ENCODE measurements at places on chromosomes 1 and 21.

GRCh38 chr1:180188091-180188506 is 33.4 kb downstream of the QSOX1 start:
- no peak for DNase-seq

GRCh38 chr21:37060296-37060695 is 12.6 kb downstream of the PIGP start:
- DNase-seq: no peak

DNA sequence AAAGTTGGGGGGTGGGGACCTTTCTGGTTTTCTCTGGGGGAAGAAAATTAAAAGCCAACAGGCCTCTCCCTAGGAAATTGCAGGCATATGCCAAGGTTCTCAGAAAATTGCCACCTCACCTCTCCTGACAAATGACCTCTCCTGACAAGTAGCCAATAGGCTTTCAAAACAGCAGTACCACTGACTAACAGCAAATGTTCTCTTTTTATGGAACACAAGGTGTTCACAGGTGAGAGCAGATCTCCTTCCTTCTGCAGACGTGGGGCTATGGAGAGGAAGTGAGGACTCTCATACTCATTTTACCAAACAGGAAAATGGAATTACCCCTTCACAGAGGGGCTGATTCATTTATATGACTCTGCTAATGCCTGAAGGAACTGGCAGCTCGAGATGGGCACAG is 32.7 kb upstream of the SUCO start:
- DNase-seq: no peak

DNA sequence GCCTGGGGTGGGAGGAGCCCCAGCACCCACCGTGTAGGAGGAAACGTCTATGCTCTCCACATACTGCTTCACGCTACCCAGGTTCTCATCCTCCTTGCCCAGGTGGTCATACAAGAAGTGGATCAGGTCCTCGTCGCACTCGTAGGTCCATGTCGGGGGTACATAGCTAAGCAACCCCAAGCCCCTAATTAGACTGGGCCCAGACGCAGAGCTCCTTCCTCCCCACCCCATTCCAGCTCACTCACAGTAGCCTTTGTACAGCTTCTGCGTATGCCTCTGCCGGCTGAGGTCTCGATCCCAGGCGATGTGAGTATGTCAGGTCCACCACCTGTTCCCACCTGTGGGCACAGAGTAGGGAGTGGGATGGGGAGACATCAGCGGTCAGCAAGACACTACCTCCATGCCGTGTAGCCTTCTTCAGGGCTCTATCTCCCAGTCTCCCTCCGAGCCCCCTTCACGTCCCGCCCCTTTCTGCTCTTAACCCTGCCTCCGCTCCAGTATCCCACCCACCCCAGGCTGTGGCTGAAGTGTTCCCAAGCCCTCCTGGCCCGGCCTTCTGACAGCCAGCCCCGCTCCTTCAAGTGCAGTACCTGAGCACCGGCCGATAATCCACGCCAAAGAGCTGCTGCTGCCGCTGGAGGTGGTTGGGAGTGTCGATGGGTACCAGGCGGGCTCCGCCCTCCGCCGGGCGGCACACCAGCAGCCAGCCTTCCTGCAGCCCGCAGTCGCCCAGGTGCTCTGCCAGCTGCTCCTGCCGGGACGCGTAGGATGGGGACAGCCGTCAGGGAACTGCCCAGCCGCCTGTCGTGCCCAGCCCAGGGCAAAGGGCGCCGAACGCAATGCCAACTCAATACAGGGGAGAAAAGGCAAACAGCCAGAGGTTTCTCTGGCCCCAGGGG is 919 bp downstream of the HECTD3 start:
- peak; percentile 43 for DNase-seq

GRCh38 chr1:154547105-154547732 is 11.2 kb downstream of the UBE2Q1 start:
- no peak for DNase-seq

DNA sequence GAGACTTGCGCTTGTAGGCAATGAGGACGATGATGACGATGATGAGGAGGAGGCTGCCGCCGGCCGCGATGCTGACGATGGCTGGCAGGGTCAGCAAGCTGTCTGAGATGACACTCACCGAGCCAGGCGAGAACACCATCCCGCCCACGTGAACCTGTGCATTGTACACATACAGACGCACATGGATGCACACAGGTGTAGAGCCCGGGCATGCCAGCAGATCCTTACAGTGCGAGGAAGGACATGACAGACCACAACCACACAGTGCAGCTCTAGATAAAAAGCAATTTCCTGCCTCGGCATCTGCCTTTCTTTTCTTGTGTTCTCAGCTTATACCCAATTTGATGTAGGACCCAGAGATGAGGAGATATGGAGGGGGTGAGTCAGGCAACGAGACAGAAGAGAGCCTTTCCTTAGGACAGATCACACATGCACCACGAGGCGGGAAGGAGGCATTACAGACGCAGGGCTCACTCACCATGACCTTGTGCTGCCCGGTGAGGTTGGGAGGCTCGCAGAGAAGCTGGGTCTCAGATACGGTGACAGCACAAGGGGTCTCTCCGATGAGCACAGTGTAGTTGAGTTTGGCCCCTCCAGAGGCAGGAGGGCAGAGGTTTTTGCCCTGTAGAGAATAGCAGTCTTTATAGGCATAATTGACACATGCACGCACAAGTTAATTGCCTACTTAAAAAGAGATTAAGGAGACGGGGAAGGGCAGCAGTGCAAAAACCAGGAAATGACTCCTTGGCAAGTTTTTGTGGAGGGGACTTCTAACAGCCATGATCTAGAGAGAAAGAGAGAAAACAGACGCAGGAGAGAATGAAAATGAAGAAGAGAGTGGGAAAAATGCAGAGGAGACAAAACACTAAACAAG is 133.9 kb upstream of the CD34 start:
- DNase-seq: no peak

GRCh38 chr21:45264912-45265515 is 22.7 kb downstream of the POFUT2 start:
- no peak for DNase-seq

GRCh38 chr1:99886841-99887240 is 36.7 kb downstream of the AGL start:
- DNase-seq: no peak

DNA sequence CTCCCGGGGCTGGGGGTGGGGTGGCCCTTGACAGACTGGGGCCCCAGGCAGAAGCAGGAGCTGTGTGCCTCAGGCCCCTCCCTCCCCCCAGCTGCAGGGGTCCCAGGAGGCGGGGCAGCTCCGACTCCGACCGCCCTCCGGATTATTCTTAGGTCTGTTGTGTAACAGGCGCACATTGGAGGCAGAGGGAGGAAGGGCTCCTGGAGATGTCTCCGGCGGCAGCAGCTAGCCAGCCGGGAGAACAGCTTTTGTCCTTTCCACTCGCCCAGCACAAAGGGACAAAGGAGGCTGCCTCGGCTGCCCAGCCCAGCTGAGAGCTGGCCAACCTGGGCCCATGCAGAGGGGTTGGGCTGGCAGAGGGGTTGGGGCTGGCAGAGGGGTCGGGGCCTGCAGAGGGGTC is 29.7 kb upstream of the PLCH2 start:
- DNase-seq: no peak

GRCh38 chr1:197951089-197951488 is 33.9 kb downstream of the LHX9 start:
- DNase-seq: no peak

DNA sequence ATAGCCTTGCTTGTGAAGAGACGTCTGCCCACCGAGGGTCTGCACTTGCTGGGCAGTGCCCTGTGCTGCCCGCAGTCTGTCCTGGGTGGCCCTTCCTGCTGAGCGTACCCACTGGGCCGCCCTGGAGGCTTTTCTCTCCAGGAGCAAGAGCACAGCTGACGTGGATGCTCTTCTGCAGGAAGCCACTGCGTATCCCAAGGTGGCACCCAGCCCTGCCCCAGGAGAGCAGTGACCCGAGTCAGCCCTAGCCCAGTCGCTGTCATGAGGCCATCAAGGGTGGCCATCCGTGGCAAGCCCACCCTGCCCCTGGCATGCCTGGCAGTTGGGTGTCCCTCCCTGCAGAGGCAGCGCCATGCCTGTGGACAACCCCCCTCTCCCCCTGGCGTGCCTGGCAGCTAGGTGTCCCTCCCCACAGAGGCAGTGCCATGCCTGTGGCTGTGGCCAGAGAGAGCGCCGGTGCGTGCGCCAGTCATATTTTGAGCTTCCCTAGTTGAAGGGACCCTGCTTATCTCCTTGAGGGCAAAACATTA is 51.3 kb upstream of the COL6A1 start:
- no peak for DNase-seq

DNA sequence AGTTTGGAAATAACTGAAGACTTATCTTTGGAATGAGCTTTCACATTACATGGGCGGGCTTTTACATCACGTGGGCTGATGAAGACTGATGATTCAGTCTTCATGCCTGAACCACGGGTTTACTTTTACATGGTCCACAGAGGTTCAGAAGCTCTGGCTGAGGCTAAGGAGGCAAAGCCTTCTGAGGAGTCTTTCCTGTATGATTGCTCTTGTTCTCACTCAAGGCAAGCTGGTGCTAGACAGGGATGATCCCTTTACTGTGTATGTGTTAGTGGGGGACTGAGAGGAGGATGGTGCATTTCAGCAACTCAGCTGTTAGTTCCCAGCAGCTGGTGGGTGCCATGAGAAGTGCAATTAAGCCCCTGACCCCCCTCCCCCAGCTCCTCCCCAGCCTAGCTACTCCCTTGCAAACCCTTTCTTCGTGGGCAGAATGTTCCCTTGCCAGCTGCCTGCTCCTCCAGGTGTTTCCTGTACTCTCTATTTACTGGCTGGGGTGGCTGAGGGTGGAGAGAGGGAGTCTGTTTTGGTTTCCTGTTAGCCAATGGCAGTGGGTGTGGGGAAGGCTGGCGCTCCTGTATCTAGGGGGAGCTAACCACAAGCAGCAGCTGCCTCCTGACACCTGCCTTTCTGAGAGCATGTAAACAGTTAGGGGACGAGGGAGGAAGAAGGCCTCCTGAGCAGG is 15.4 kb downstream of the BTG2 start:
- DNase-seq: peak; percentile 79

GRCh38 chr21:29022166-29022565 is 2.3 kb upstream of the USP16 start:
- no peak for DNase-seq
